Colonic mucosa (tissue), 4 donors: ENCODE measurements at places on chromosomes 13 and 19. TPM values are rescaled to one million over a fixed set of nuclear protein-coding genes. Genes with fewer than 3 reads are reported as not detected.

GRCh38 chr19:23978068-23978467, 63.4 kb downstream of the ZNF726 start:
- no peak for DNase-seq

GRCh38 chr13:40063278-40063698, 407.8 kb downstream of the COG6 start:
- no peak for DNase-seq

The LGALS4 gene
- total RNA-seq, result 6,357 TPM

- no peak for DNase-seq
Measured at GRCh38 chr13:31731921-31732320, 7.4 kb upstream of the RXFP2 start.

GRCh38 chr19:35055715-35056179, 14.2 kb downstream of the HPN start:
- DNase-seq, result no peak

DNA sequence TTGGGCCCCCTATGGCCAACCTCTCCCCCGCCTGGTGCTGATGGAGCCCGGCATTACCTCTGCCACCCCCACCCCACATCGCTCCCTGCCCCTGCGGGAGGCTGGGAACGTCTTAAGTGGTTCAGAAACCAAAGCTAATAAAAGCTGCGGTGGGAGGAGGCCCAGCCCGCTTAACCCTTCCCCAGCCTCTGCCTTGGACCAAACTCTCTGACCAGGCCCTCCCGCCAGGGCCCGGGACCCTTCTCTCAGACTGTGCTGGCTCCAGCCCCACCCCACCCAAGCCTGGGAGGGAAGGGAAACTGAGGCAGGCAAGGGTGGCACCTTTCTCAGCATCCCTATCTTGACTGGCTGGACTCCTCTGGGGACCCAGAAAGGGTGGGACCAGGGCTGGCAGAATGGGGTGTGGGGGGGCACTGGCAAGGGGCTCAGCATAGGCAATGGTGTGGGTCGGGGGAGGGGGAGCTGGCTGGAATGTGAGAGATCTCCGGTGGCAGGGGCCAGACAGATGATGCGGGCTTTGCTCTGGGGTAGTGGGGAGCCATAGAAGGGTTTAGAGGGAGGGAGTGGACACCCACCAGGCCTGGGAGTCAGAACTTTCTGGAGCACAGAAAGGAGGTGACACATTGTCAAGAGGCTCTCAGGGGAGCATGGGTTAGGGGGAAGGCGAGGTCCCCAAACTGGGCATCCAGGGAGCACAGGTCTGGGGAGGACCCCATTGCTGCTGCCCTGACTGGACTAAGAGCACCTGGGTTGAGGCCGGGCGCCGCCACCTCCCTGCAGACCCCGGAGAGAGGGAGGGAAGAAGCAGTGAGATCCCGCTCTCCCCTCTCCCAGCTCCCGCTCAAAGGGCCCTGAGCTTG, 21.9 kb downstream of the SMIM24 start:
- DNase-seq, result no peak

- no peak for DNase-seq
Measured at GRCh38 chr19:611481-611868, 21.8 kb downstream of the HCN2 start.

DNA sequence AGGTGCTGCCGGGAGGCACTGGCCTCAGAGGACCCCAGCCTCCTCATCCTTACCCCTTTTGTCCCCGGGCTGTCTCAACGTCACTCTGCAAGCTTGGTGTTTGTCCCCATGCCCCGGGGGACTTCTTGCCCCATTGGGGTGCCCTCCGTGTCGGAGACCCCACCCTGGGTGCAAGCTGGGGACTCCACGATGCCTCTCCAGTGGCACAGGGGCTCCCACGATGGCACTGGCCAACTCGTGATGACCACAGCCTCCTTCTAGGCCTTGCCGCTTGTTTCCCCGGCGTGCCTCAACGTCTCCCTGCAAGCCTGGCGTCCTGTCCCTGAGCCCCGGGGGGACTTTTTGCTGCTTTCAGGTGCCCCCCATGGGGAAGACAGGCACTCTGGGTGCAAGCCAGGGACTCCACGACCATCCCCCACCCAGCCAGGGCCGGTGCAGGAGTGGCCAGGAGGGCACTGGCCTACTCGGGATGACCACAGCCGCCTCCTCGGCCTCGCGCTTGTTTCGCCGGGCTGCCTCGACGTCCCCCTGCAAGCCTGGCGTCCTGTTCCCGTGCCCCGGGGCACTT, 237.0 kb downstream of the TUBA3C start:
- DNase-seq, result no peak

The FREM2 gene
- 0.86 TPM for total RNA-seq

The DGKH gene
- 15.5 TPM for total RNA-seq

The ZNF780A gene
- total RNA-seq, result 13.1 TPM

DNA sequence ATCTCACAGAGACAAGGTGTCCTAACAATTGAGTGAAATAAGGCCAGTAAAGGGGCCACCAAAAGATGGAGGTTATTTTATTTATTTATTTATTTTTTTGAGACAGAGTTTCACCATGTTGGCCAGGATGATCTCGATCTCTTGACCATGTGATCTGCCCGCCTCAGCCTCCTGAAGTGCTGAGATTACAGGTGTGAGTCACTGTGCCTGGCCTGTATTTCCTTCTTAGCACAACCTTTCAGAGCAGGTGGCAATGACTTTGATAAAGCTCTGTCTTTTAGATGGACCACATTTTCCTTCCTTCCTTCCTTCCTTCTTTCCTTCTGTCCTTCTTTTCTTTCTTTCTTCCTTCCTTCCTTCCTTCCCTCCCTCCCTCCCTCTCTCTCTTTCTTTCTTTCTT, 11.0 kb upstream of the DOCK6 start:
- no peak for DNase-seq

The ZNF177 gene
- 1.2 TPM for total RNA-seq

- no peak for DNase-seq
Measured at GRCh38 chr19:58042495-58043340, 8.9 kb downstream of the ZSCAN1 start.

The ZNF880 gene
- total RNA-seq, result 8.1 TPM
